ENCODE measurements at places on chromosomes 4 and X.

- no peak for DNase-seq
These were observed 219.4 kb downstream of the EPHA5 start for GRCh38 chr4:65450899-65451298.

- no peak for DNase-seq
These were observed 105.4 kb upstream of the SLC7A11 start for GRCh38 chr4:138347561-138347960.

DNA sequence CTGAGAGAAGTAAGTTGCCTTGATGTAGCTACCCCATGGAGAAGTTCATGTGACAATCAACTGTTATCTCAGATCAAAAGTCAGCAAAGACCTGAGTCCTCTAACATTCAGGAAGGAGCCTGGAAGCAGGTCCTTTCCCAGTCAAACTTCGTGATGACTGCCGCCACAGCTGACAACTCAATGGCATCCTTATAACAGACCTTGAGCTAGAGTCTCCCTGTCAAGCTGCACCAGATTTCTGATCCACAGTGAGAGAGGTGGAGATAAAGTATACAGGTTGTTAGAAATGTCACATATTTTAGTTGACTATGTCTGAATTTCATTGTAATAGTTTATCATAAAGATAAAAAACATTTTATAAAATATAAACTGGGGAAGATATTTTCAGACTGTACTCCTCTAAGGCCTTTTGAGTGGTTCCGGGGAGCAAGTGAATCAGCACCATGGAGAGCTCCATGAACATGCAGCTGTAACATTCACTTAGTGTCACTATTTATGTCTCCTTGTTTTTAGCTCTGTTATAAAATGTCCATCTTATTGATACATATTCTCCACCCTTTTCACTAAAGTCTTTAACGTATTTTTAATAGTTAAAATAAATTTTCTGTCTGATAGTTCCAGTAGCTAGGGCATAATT is 1653.5 kb upstream of the AGA start:
- DNase-seq: no peak

DNA sequence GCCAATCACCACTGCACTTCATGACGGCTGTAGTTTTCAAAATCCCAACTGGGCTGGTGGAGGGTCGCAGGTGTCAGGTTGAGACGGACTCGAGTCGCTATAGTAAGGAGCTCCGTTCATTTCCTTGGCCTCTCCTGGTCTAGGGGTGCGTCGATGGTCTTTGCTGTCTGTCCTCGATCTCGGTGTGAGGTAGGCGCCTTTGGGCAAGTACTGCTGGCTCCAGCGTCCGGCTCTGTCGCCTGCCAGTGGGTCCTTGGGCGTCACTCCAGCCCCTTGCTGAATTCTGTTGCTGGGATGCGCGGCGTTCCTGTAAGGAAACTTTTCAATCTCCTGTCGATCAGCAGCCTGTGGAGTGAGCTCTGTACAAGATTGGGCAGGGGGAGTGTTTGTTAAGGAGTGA is 76.7 kb downstream of the CCNB3 start:
- no peak for DNase-seq

DNA sequence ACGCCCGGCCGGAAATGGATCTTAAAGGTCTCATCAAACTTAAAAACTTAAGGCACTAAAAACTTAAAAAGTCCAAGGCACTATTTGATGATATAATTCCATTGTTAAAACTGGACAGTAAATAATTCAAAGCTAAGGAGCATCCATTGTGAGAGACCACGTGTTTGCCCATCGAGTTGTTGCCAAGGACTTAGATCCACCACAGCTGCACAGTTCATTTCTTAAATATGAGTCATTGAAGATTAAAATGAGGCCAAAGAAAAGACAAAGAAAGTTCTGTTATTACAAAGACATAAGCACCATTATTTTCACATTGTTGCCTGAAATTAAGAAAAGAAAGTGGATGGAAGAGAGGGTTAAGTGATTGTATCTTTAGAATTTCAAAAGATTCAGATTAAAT is 411.5 kb upstream of the FTHL17 start:
- no peak for DNase-seq

GRCh38 chr4:54558889-54559677 is 98.7 kb upstream of the KIT start:
- DNase-seq: no peak

GRCh38 chrX:10079231-10079630 is 77.5 kb upstream of the CLCN4 start:
- DNase-seq: no peak

GRCh38 chr4:30790998-30791397 is 70.8 kb downstream of the PCDH7 start:
- no peak for DNase-seq

DNA sequence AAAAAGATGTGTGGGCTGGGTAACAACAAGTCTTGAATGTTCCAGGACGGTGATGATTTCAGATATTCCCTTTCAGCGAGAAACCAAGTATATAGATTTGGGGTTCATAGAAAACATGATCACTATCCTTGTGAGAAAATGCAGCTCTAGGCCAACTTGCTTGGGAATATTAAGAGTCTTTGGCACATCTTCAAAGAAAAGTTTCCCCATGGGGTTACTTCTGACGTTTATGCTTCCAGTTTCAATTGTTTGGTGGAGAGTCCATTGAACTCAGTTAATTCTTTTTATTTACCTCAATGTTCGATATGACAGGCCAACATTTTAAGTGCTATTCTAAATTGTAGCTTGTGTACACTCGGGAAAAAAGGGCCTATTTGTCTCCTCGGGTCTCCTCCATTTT is 126.7 kb downstream of the NHS start:
- no peak for DNase-seq

DNA sequence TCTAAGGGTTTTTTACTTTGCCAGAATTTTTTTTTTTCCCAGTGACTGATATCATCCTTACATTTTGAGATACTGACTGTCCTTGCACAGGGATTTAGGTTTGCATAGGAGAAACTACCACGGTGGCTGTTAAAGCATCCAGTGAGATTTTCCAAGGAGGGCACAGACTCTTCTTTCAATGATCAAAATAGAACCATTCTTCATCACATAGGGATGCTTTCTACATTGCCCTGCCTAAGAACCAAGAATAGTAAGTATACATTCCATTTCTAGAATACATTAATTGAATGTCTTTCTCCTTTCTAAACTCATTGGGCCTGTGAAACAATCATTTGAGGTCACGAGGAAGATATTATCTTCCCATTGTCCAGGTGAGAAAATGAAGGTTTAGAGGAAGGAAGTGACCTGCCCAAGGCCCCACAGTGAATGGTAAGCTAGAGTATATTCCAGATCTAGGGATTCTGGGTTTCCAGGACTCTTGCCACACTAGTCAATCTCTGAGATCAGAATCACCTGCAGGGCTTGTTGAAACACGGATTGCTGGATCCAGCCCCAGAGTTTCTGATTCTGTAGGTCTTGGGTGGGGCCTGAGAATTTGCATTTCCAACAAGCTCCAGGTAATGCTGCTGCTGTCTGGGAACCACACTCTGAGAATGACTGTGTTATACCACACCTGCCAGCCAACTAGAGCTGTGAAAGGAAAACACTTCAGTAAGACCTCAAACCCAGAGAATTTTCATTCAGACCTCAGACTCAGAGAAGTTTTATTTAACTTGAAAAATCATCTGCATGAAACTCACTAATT is 17.7 kb upstream of the TMEM154 start:
- no peak for DNase-seq

GRCh38 chr4:63937961-63938360 is 471.3 kb downstream of the TECRL start:
- DNase-seq: no peak
